MCF 10A (cell line): ENCODE measurements at places on chromosomes 12 and 14. TPM values are rescaled to one million over a fixed set of nuclear protein-coding genes. Genes with fewer than 3 reads are reported as not detected.

CD27 gene
- total RNA-seq = not detected in 2 replicates

LRP6 gene
- total RNA-seq = 24.9 and 27.6 TPM in 2 replicates

POTEM gene
- total RNA-seq = not detected in 2 replicates

APOF gene
- total RNA-seq = not detected in 2 replicates

DNAH10 gene
- 0.21 and 0.22 TPM in 2 replicates for total RNA-seq

PLA2G1B gene
- not detected in 2 replicates for total RNA-seq
